NCI-H2029 treated with DMSO at 0.1 percent for 48 hours (cell line): ENCODE measurements at places on chromosomes 12 and 14.
A peak's percentile ranks its signal among the peaks of the same experiment; 100 is the strongest.

GRCh38 chr12:75982979-75983660 is 48.5 kb downstream of the PHLDA1 start:
- no peak for DNase-seq

DNA sequence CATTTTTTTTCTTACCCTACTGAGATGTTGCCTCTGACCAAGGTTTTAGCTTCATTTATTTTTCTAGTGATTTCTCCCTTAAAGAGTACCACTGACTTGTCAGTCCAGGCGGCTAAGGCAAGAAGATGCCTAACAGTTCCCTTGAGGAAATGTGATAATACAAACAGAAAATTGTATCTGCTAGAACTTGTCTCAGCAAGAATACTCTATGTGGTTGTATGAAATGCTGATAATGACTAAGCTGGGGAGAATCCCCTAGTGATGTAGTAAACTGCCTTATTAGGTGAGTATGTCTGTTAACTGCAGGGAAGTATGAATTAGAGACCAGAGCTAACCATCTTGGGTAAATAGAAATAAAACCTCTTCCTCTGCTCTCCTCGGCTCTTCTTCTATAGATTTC is 6.7 kb downstream of the C12orf54 start:
- no peak for DNase-seq

DNA sequence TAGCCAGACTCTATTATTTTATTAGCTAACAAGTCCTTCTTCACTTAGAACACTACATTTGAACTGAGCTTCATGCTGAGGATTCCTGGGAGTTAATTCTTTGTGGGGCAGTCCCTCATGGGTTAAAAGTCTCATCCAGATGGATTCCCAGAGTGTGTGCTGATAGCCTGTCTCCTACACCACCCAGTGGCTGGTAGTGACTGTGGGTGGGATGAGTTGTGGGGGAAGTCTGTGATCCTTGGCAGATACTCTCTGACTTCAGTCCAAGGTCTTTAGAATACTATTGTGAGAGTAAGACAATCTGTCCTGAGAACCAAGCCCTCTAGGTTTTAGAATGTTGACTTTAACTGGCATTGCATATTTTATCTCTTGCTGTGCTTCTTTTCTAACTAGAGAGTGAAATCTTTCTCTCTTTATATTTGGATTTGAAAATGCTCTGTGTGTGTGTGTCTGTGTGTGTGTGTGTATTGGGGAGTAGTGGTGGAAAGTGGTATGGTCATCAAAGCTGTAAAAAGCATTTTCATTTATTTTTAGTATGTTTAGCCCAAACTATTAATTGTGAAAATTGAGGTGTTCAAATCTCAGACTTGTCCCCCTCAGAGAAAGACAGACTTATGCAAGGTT is 37.3 kb downstream of the AKAP6 start:
- peak; percentile 99 for DNase-seq

GRCh38 chr12:80681287-80681686 is 26.1 kb upstream of the MYF6 start:
- no peak for DNase-seq

- DNase-seq: no peak
Observed at GRCh38 chr14:71322655-71323250, 415.5 kb downstream of the PCNX1 start.

GRCh38 chr14:23566112-23566777 is 1.3 kb downstream of the AP1G2 start:
- no peak for DNase-seq

DNA sequence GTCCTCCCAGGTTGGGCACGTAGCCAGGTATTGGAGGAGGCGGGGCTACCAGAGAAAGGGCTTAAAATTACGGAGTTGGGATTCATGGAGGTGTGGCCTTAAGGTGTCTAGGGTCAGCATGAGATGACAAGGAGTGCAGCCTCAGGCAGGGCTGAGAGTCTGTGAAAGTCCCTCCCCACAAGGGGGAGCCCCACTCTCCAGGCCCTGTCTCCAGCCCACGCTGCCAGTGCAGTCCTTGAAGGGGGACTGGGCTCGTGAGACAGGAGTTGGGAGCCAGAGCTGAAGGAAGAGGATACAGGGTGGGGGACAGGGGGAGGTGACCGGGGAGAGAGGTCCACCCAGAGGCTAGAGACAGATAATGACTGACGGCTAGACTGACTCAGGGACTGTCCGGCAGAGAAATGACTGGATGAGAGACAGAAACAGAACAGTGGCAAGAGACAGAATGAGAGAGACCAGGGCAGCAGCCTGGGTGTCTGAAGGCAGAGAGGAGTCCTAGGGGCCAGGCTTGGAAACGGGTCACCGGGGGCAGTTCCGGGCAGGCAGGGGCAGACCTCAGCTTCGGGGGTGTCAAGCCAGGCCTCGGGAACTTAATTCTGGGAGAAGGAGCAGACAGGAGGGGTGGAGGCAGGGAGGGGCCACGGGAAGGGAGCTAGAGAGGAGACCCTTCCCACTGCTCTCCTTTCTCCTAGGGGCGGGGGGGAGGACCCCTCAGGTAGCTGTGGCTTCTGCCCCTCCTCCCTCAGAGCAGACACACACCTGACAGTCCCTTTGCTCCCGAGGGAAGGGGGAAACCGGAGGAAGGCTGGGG is 970 bp downstream of the CDH24 start:
- no peak for DNase-seq

DNA sequence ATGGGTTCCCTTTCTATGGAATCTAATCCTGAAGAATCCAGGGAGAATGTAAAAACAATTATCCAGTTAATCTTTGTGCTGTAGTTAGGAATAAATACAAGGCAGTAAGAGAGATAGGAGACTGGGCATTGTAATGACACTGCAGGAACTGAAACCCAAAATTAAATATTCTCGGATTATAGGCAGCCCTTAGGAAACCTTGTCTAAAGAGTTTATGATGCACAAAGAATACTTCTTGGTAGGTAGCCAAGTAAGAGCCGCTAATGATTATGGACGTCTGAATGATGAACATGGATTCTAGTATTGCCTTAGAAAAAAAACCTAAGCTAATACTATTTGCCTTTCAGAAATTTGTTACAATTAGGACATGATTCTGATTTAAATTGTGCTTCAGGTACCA is 165.4 kb upstream of the LRIG3 start:
- DNase-seq: no peak

- no peak for DNase-seq
Observed at GRCh38 chr12:26128168-26128567, 3.3 kb upstream of the BHLHE41 start.

- peak; percentile 91 for DNase-seq
Observed at GRCh38 chr12:104506676-104507401, 50.1 kb downstream of the CHST11 start.

DNA sequence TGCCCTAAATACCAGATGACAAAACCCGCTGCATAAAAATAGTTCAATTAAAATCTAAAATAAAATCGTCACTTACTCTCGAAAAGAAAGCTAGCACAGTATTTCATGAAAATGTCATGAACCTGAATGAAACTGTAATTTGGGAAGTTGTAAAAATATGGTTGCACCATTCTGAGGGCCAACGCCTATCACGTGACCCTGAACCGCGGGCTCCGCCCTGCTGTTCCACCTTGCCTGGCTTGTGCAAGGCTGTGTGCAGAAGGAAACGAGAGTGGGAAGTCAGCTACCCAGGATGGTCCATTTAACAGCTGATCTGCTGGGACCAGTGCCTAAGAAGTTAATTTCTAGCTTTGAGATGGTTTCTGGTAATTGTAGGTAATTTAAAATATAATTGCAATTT is 91.7 kb upstream of the BMP4 start:
- DNase-seq: no peak

- no peak for DNase-seq
Observed at GRCh38 chr12:124632519-124632984, 65.1 kb upstream of the NCOR2 start.

- DNase-seq: no peak
Observed at GRCh38 chr14:70018713-70019211, 139.5 kb downstream of the SMOC1 start.

- no peak for DNase-seq
Observed at GRCh38 chr14:78157494-78158437, 12.4 kb upstream of the NRXN3 start.

- peak; percentile 42 for DNase-seq
Observed at GRCh38 chr12:12723149-12723680, 6.0 kb downstream of the CDKN1B start.

GRCh38 chr12:125797421-125798175 is 732.4 kb downstream of the AACS start:
- DNase-seq: no peak

DNA sequence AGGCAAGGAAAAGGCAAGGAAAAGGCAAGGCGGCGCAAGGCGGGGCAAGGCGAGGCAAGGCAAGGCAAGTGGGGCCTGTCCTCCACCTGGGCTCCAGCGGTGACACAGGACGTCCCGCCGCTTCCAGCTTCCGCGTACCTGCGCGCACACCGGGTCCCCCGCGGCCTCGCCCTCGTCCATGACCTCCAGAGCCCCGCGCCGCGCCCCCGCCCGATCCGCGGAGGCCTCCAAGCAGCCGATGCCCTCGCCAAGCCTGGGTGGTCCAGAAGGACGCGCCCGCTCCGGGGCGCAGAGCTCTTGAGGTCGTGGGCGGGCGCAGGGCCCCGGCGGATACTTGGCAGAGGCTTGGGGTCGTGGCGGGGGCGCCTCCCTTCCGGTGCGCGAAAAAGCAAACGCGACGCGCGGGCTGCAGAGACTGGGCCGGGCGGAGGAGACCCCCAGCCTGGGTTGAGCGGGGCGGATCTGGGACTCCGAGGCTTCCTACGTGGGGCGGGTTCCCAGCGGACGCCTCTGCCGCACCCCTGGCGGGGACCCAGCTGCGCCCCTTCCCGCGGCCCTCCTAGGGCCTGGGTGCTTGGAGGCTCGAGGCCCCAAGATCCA is 60.8 kb upstream of the EIF5 start:
- DNase-seq: no peak

DNA sequence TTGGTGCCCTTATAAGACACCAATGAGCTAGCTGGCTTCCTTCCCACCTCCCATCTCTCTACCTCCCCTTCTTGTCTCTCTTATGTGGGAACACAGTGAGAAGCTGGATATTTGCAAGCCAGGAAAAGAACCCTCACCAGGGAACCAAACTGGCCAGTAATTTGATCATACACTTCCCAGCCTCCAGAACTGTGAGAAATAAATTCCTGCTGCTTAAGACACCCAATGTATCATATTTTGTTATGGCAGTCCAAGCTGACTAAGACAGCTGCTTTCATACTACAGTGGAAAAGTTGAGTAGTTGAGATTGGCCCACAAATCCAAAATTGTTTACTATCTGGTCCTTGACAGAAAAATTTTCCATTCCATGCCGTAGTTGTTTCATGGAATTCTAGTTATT is 269.0 kb downstream of the KCNH5 start:
- DNase-seq: no peak

DNA sequence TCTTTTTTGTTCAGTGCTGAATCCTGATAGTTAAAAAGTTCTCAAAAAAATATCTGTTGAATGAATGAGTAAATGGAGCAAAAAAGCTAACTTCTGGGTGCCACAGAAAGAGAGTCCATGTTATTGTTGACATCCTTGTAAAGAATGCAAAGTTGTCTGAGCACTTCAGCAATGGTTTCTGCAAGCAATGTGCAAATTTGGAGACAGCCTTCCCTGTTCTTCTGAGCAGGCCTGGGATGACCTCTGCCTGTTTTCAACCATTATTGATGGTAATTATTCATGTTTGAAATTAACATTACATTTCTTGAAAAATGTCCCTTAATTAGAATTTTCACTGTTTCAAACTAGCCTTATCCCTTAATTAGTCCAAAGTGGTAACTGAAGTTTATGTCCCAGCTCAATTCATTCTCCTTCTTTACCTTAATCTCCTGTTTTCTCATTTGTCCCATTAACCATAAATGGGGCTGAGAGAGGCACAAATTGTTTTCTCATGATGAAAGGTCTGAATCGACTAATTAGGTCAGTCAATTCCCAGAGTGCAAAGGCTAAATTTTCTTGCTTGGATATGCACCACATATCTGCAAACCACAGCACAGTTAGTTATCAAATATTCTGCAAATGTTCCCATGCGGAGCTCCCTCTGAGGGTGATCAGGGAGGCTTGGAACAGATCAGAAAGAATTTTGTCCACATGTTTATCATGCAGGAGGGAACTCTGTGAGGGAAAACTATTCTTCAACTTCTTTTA is 139.4 kb upstream of the KRR1 start:
- DNase-seq: no peak

DNA sequence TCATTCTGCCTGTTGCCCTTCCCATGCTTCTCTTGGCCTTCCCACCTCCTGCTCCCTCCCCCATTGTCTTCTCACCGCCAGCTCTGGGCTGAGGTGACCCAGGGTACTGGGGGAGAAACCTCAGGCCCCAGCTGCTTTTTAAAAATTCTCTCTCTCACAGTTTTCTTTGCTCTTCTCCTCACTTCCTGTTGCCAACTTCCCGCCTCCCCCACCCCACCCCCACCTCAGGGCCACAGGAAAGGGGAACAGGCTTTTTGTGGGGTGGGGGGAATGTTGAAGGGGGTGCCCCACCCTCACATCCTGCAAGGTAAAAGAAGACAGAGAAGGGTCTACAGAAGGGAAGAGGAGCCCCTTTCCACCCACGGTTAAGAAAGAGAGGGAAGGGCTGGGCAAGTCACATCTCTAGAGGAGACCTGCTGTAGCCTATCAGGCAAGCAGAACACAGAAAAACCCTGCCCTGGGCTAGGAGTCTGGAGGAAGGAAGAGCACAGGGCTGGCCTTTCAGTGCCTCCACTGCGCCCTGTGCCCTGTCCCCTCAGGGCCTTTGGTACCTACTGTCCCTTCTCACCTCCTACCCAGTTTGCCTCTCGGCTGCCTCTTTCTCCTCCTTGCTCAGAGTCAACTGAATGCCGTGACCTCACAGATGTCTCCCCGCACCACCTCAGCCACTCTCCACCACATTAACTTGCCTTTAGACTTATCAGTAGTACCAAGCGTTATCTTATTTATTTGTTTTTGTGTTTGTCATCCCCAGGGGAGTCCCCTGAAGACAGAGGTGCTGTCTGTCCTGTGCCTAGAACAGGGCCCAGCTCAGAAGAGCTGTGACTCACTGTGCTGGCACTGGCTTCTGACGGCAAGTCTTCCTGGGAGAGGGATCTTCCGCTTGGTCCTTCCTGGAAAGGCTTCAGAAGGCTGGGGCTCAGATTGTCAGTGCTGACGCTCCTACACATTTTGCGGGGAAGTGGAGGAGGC is 1.7 kb downstream of the ARHGAP9 start:
- DNase-seq: no peak

DNA sequence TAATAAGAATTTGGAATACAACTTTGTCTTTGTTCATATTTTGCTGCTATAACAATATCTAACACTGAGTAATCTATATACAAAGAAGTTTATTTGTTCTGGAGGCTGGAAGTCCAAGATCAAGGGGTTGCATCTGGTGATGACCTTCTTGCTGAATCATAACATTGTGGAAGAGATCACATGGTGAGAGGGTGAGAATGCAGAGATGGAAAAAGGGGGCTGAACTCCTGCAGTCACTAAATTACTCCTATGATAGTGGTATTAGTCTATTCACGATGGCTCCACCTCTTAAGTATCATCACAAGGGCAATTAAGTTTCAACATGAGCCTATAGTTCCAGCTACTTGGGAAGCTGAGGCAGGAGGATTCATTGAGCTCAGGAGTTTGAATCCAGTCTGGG is 4.5 kb upstream of the AKAP6 start:
- DNase-seq: no peak

GRCh38 chr12:52358575-52359350 is 8.5 kb downstream of the KRT85 start:
- DNase-seq: no peak
